ENCODE measurements at places on chromosomes 7 and 10.

- no peak for DNase-seq
Measured at GRCh38 chr10:34731885-34732701, 83.0 kb downstream of the PARD3 start.

GRCh38 chr7:73966062-73966940 lies 61.7 kb upstream of the ELN start:
- DNase-seq = no peak

GRCh38 chr7:101126651-101127459 lies at the start of gene SERPINE1:
SERPINE1 (plus strand) TSS chr7:101127104; CDS start chr7:101128394, 1,290 bp downstream.
- DNase-seq = no peak

GRCh38 chr10:84574102-84574501 lies 245.7 kb downstream of the CCSER2 start:
- DNase-seq = no peak

GRCh38 chr7:151945224-151945623 lies 11.0 kb upstream of the GALNTL5 start:
- DNase-seq = no peak

DNA sequence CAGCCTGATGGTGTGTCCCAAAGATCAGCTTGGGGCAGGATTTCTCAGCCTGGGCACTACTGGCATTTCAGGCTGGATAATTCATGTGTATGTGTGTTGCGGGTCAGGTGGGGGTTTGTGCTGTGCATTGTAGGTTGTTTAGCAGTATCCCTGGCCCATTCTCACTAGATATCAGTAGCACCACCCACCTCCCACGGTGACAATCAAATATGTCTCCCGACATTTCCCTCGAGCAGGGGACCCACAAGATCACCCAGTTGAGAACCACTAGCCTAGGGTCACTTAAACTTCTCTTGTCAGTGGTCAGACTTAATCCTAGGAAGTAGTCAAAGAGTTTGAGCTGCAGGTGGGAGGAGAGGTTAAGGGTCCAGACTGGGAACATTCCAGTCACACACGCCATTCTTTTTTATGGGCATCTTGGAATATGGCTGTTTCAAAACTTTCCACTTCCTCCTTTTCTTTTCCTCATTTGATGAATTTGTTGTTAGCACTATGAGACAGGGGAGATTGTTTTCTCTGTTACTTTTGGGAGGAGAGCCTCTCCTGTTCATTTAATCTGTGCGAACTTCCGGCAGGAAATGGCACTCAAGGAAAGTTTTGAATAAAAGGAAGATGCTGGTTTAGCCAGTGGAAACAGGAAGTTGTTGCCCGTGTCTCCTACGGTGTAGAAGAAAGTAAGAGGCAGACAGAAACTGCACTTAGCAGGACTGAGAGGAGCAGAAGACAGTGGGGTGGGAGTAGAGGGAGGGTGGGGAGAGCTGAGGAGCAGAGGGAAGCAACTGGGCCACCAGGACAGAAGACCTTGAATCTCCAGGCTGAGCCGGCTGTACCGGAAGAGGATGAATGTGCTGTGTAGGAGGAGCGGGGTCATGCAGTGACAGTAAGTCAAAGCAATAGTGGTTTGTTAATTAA lies 17.6 kb upstream of the EXOC6 start:
- no peak for DNase-seq

DNA sequence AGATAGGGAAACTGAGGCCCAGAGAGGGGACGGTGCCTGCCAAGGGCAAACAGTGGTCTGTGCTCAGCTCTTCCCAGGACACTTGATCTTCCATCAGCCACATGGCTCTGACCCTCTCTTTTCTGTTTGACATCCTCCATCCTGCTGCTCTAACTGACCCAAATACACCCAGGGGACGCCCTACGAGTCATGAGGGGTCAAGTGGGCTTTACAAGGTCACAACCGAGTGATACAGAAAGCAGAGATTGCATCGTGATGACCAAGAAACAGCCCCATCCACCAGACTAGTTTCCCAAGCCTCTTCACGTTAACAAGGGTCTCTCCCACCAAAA lies 131.2 kb upstream of the UNC5B start:
- DNase-seq = no peak

- DNase-seq = no peak
Measured at GRCh38 chr7:128259131-128260061, 18.3 kb downstream of the LEP start.

GRCh38 chr7:13850185-13850752 lies 139.2 kb downstream of the ETV1 start:
- peak; percentile 28 for DNase-seq

GRCh38 chr10:91610919-91611318 lies 22.0 kb downstream of the PPP1R3C start:
- DNase-seq = no peak

- DNase-seq = no peak
Measured at GRCh38 chr10:101444058-101444898, 90.3 kb downstream of the BTRC start.

GRCh38 chr10:27719052-27719451 lies 26.6 kb downstream of the MKX start:
- no peak for DNase-seq

DNA sequence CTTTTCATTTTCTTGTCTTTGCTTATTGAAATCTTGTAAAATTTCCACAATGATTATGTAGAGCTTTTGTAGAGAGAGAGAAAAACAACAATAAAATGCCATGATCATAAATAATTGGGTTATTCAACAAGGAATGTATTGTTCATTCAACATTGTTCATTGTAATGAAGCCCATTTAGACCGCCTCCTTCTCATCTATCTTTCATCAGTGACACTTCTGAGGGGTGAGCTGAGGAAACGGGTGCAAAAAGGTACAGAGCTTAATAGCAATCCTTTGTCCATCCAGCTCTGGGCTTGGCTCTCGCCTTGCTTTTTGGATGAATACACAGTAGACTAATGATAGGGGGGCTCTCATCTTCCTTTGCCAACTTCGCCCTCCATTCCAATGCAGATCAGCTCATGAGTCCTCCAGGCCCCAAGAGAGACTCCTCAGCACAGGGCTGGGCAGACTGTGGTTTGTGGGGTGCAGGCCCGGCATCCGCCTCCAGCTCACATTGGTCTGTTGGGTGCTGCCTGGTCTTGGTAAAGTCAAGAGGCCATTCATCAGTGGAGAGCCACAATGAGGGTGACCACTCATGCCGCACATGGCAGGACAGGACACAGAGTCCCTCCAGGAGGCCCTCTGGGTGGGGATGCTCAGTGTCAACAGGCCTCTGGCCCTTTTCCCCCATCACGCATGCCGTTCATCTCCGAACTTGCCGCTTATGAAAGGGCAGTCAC lies 17.9 kb upstream of the PPA1 start:
- no peak for DNase-seq

DNA sequence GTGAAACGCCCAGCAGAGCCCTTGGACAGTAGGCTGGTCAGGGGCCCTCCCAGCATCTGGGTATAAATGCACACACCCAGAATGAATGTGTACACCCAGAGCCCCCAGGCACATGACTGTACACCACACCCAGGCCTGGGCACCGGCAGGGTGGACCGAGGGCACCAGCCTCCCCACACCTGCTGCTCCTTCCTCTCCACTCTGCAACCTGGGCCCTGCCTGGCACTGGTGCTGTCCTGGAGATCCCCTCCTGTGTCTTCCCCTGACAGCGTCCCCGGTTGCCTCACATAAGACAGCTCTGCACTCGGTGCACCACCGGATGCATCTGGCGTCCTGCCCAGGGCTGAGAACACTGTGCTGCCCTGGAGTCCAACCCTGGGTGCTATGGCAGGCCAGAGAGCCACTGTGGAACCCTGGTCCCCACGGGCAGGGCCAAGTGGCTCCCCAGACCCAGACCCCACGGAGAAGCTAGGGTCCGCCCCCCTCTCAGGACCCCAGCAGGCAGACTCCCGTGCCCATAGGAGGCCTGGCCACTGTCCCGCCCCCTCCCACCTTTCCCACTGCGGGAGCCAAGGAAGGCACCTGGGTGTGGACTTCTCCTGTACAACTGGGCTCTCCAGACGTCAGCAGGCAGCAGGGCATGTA lies 6.6 kb downstream of the RASGEF1A start:
- DNase-seq = peak; percentile 8

- no peak for DNase-seq
Measured at GRCh38 chr7:929311-929711, 25.2 kb downstream of the ADAP1 start.
